PC-3 (cell line): ENCODE measurements at places on chromosomes 5 and 9. TPM values are rescaled to one million over a fixed set of nuclear protein-coding genes. Genes with fewer than 3 reads are reported as not detected.

DNA sequence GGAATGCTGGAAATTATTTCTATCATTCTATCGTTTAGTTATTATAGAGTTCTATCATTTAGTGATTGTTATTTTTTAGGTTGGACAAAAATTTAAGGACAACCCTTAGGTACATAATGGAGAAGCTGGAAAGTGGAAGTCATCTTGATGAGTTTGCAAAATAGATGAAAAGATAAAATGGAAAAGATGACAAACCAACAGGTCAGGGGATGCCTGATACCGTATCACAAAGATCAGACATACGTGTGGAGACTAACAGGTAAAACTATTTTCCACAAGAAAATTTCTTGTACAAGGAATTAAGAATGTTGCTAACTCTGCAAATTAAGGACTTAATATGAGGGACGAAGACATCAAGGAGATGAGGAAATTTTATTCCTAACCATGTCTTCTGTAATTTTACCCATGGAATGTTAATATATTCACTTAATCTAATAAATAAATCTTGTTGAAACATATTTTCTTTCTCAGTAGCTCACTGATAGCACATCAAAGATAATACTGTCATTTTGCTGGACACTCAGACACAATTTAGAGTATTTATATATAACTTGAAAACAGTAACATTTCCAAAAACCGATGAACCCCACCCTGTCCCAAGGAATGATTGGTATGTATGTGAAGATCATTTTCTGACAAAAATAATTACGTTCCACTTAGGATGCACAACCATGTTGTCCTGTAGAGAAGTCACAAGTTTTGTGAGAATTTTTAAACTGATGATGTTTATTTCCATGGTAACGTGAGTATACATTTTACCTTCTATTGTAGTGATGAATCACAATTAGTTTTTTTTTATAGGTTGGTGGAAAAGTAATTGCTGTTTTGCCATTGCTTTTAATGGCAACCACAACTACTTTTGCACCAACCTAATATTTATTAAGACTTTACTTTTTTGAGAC is 2.6 kb downstream of the LURAP1L start:
- H3K36me3 ChIP-seq = 0 out of 2 replicates have a peak, but pooled peaks cover 4% of the 10 kb centered on the region
- peak overlapping the region; percentile 86 for H3K4me3 ChIP-seq
- peak overlapping the region; percentile 92 for H3K27ac ChIP-seq
- H3K4me1 ChIP-seq = peaks cover 17% of the 10 kb centered on the region

DNA sequence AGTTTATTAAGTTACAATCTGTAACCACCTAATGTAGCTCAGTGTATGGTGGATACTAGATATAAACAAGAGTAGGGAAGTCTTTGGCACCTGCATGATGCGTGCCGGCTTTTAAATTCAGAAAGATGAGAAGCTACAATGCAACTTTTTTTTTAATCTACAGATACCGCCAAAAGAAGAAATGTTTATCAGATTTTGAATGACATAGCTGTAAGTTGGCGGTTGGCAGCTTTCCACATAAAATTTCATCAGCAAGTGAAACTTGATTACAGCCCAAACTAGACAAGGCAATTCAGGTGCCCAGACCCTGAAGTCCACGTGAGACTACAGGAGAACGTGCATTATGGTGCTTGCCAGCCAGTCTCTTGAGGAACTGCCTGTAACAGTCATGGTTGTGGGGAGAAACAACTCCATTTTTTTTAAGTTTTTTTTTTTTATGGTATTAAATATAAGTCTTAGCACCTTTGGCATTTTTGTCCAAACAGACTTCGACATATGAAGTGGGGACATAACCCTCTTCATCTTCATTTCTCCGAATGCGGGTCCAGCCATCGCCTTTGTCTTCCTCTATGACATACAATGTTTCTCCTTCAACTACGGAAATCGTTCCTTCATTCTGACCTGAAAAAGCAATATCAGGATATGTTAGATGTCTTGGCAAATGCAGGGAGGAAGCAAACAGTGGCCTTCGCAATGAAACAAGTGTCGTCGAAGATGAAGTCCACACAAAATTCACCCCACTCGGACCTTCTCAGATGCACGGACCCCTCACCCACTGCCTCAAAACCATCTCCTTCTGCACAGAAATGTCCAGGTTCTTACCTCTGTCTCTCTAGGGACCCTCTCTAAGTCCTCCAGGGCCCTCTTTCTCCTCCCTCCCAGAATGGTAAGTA is 60.4 kb downstream of the USP20 start:
- H3K27me3 ChIP-seq = no peaks in the 10 kb centered on the region
- H3K27ac ChIP-seq = no peak overlapping the region
- H3K4me3 ChIP-seq = no peak overlapping the region
- no peak for DNase-seq
- H3K36me3 ChIP-seq = peaks cover 6% of the 10 kb centered on the region; the same call in 1 of the 2 replicates
- H3K4me1 ChIP-seq = no peaks in the 10 kb centered on the region

GRCh38 chr5:155735388-155735787 is 591.6 kb upstream of the SGCD start:
- H3K27ac ChIP-seq = no peak overlapping the region
- no peaks in the 10 kb centered on the region for H3K36me3 ChIP-seq
- DNase-seq = no peak
- no peaks in the 10 kb centered on the region for H3K4me1 ChIP-seq
- no peaks in the 10 kb centered on the region for H3K27me3 ChIP-seq
- H3K4me3 ChIP-seq = no peak overlapping the region

GRCh38 chr9:22423566-22423965 is 23.1 kb upstream of the DMRTA1 start:
- no peaks in the 10 kb centered on the region for H3K27me3 ChIP-seq
- H3K4me3 ChIP-seq = no peak overlapping the region
- H3K36me3 ChIP-seq = no peaks in the 10 kb centered on the region

GRCh38 chr5:100797861-100798260 is 105.2 kb downstream of the ST8SIA4 start:
- no peak overlapping the region for H3K27ac ChIP-seq
- H3K27me3 ChIP-seq = no peaks in the 10 kb centered on the region
- DNase-seq = peak; percentile 82
- no peaks in the 10 kb centered on the region for H3K36me3 ChIP-seq
- peaks cover 9% of the 10 kb centered on the region for H3K4me1 ChIP-seq

- peaks cover 20% of the 10 kb centered on the region for H3K36me3 ChIP-seq
- H3K4me3 ChIP-seq = no peak overlapping the region
- H3K27ac ChIP-seq = no peak overlapping the region
- DNase-seq = no peak
Observed at GRCh38 chr9:120568816-120569215, 11.2 kb downstream of the CDK5RAP2 start.

- no peak for DNase-seq
- H3K27ac ChIP-seq = no peak overlapping the region
- no peak overlapping the region for H3K4me3 ChIP-seq
- no peaks in the 10 kb centered on the region for H3K36me3 ChIP-seq
- H3K4me1 ChIP-seq = no peaks in the 10 kb centered on the region
Observed at GRCh38 chr5:159061834-159062474, 37.8 kb downstream of the EBF1 start.

DNA sequence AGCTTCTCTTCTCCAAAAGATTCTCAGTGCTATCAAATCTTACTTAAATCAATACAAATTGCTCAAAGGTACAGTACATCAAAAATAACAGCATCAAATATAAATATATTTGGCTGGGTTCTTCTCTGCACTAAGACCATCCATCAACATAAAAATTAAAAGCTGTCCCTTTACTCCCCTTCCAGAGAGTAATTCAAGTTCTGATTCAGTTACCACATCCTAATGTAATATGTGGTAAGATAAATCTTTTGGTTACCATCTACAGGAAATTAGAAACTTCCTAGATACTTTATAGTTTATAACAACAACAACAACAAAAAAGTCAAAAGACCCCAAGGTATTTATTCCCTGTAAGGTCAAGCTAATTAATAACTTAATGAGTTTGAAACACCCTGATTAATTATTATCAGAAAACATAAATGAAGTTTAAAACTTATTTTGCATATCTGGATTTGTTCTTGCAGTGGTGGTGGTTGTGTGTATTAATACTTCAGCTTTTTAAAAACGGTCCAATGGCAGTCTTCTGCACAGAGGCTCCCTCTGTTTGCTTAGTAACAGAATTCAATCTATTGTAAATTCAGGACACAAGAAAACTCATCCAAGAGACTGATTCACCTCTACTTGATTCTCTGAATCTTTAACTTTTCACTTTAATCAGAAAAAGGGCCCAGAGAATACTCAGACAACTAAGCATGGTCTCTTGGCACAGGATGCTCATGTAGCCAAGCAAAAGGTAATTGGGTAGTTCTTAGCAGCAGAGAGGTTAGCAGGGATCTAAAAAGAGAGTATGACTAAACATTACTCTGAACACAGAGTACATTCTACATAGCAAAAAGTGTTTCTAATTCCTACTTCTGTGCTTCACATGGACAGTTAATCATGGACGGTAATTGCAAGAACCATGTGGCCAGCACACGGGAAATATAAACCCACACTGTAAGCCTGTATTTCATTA is 20.1 kb downstream of the DIAPH1 start:
- H3K27me3 ChIP-seq = no peaks in the 10 kb centered on the region
- H3K4me1 ChIP-seq = peaks cover 3% of the 10 kb centered on the region
- no peaks in the 10 kb centered on the region for H3K36me3 ChIP-seq
- H3K27ac ChIP-seq = no peak overlapping the region

DNA sequence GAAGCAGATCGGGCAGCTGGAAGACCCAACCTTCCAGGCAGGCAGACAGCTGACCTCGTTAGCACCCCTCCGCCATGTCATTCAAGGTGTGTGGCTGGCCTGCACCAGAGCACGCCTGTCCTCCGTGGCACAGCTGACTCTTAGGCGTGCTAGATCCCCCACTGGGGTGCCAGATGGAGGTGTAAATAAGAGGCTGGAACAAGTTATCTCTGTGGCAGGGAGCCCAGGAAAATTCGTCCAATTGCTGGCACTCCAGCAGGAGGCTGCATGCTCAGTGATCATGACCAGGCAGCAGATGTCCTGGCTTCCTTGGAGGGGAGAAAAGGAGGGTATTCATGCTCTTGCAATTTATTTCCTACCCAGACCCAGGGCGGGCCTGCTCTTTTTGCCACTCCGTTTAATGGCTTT is 7.8 kb upstream of the ALDOB start:
- H3K36me3 ChIP-seq = no peaks in the 10 kb centered on the region
- H3K4me3 ChIP-seq = no peak overlapping the region
- no peaks in the 10 kb centered on the region for H3K4me1 ChIP-seq
- DNase-seq = no peak

DNA sequence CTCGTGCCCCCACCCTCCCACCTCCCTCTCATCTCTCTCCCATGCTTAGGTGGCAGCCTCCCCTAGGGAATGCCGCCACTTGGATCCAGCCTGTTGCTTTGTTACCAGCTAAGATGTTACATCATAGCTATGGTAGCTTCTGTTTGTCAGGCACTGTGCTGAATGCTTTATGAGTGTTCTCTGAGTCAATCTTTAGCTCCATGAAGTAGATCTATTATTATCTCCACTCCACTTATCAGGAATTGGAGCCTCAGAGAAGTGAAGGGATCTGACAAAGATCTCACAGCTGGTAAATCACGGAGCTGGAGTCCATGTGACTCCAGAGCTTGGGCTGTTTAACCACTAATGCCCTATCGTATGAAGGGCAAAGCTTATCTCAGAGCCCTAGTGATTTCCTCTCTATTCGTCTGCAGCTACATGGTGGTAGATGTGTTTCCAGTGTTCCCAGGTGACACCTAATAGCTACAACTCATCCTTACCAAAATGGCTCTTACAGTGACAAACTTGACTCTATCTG is 54.1 kb downstream of the GARNL3 start:
- DNase-seq = no peak
- H3K27ac ChIP-seq = no peak overlapping the region
- peaks cover 5% of the 10 kb centered on the region; the same call in 1 of the 2 replicates for H3K36me3 ChIP-seq
- peaks cover 13% of the 10 kb centered on the region for H3K4me1 ChIP-seq
- no peak overlapping the region for H3K4me3 ChIP-seq

GRCh38 chr5:154780128-154780527 is 25.0 kb downstream of the LARP1 start:
- peaks cover 13% of the 10 kb centered on the region for H3K4me1 ChIP-seq
- no peak overlapping the region for H3K4me3 ChIP-seq
- no peaks in the 10 kb centered on the region for H3K27me3 ChIP-seq
- no peak overlapping the region for H3K27ac ChIP-seq

GRCh38 chr9:105158898-105159297 is 85.6 kb upstream of the SLC44A1 start:
- H3K4me3 ChIP-seq = no peak overlapping the region
- H3K36me3 ChIP-seq = no peaks in the 10 kb centered on the region
- peaks cover 7% of the 10 kb centered on the region for H3K4me1 ChIP-seq
- DNase-seq = no peak
- no peaks in the 10 kb centered on the region for H3K27me3 ChIP-seq
- no peak overlapping the region for H3K27ac ChIP-seq

GRCh38 chr9:124450241-124450924 is at the start of gene ADGRD2:
Gene ADGRD2, plus strand, starts transcription at chr9:124450451. Its CDS starts 1,216 bp downstream, at chr9:124451667.
- no peak within 1 kb of the TSS for H3K4me3 ChIP-seq
- H3K4me1 ChIP-seq = no peaks in the 10 kb centered on the region
- DNase-seq = peak; percentile 20
- H3K36me3 ChIP-seq = no peaks in the 10 kb centered on the region

- peak; percentile 22 for DNase-seq
- H3K27me3 ChIP-seq = no peaks in the 10 kb centered on the region
Observed at GRCh38 chr5:124200381-124200780, 546.1 kb downstream of the ZNF608 start.

DNA sequence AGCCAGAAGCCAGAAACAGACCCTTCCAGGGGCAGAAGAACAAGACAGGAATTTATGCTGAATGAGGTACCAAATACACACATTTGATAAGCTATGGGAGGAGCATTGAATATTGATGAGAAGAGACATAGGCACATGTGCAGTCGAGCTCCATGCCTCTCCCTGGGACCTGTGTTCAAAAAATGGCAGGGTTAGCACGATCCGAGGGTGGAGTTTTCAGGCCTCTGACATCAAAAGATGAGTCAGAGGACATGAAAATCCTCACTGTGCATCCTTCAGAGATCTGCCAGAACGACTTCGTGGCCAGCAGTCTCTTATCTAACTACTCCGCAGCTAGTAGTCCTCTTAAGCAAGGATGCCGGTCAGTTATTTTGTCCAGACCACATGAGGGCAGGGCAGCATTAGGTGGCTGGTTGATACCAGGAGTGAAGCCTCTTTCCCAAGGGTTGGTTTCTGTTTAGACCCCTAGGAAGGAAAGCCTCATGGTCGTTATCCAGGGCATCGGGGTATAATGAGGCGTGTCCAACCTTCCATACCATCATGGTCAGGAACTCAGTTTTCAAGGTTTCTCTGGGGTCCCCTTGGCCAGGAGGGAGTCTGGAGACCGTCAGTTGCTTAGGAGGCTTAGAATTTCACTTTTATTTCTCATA is 11.6 kb upstream of the CMBL start:
- no peak overlapping the region for H3K4me3 ChIP-seq
- H3K4me1 ChIP-seq = peaks cover 17% of the 10 kb centered on the region
- H3K27me3 ChIP-seq = no peaks in the 10 kb centered on the region

The PCDHB7 gene
- total RNA-seq = 0.22 TPM in 1 of 2 replicates, not detected in the other

The NR6A1 gene
- total RNA-seq = 0.77 and 1.6 TPM in 2 replicates

The SPINK4 gene
- not detected in 2 replicates for total RNA-seq

The CSF1R gene
- total RNA-seq = not detected in 2 replicates

The SLC36A2 gene
- total RNA-seq = not detected in 2 replicates

The SPATA31C1 gene
- total RNA-seq = not detected in 2 replicates
